ENCODE measurements at places on chromosomes 2 and 18.

- no peak for DNase-seq
Observed at GRCh38 chr2:121151311-121152109, 133.5 kb downstream of the TFCP2L1 start.

GRCh38 chr2:30230497-30231211, 680 bp upstream of the LBH start:
- DNase-seq, result no peak

DNA sequence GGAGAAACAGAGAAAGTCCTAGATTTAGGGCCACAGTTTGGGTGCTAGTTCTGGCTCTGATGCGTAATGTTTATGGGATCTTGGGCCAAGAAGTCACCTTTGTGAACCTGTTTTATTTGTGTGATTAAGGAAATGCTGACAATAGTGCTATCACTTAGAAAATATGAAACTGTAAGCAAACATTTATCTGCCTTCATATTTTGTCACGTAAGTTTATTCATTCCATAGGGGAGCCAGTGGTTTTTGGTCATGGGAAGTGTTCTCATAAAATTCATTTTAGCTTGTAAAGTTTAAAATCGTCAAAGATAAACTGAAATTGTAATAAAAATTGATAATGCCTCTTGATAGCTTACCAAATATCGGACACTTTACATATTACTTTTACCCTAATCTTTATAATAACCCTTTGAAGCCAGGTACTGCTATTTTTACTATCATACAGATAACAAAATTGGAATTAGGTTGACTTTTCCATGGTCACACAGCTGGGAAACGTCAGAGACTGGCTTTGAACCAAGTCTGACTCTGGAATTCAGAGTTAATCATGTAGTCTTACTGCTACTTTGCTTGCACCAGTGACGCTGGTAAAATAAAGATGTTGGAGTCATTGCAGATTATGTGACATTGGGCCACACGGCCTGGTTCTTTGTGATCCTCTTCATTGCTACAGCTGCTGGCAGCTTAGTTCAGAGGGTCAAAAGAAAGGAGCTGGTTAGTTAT, 99.7 kb downstream of the ICA1L start:
- no peak for DNase-seq

- peak; percentile 70 for DNase-seq
Observed at GRCh38 chr2:24972315-24972961, 683 bp upstream of the DNAJC27 start.

- no peak for DNase-seq
Observed at GRCh38 chr2:45648636-45649035, 2.8 kb upstream of the PRKCE start.

GRCh38 chr2:118430510-118431164, 342.4 kb downstream of the INSIG2 start:
- DNase-seq, result no peak

DNA sequence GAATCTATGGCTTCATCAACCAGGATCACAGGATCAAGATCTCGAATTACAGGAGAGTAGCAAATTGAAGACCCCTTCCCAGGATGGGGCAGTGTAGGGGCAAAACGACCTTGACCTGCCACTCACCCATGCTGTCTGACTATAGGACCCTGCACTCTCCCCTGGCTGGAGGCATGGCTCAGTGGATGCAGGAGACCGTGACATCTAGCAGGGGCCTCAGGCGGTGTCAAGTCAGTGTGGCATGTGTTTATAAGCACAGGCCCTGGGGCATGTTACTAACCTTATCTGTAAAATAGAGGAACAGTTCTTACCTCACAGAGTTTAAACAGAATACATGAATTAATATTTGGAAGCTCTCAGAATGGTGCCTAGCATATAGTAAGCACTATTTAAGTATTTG, 3.5 kb downstream of the HAAO start:
- no peak for DNase-seq

DNA sequence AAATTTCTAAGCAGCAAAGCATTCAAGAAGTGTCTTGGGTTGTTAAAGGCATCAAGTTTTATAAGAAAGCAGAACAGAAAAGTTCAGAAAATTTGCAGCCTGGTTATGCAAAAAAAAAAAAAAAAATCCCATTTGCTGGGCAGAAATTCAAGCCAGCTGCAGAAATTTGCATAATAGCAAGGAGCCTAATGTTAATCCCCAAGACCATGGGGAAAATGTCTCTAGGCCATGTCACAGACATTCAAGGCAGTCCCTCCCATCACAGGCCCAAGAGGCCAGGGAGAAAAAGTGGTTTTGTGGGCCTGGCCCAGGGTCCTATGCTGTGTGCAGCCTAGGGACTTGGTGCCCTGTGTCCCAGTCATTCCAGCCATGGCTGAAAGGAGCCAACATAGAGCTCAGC, 269.0 kb upstream of the SLC39A10 start:
- no peak for DNase-seq

DNA sequence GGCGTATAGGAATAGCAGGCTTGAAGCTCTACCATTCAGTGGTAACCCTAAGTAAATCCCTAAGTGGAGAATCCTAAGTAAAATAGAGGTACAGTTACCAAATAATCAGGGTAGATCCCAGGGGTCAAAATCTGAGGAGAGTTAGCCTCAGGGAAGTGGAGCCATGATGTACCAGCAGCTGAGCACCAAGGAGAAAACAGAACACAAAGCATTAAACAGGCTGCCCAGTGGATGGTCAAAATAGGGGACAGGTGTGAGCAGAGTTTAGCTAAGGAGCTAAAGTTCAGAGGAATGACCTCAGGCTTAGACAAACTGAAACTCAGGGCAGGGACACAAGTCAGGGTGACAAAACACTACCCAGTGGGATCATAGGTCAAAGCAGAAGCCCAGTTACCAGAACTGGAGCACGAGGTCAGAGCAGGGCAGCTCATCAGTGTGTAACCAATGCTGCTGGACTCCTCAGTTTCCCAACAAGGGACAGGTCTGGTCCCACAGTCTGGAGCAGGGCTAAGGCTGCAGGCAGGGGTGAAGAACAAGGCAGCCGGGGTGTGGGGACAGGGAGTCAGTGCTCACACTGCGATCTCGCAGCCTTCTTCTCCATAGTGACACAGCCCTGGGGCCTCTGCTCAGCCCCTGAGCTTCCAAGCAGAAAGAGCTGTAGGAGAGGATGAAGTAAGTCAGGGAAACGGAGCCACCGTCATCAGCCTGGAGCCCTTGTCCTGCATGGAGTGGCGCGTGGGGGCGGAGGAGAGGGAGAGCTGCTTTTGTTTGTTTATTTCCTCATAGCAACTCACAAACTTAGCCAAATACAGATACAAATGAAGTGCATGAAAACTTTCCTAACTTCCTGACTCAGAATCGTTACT, 264.0 kb downstream of the MREG start:
- DNase-seq, result no peak

DNA sequence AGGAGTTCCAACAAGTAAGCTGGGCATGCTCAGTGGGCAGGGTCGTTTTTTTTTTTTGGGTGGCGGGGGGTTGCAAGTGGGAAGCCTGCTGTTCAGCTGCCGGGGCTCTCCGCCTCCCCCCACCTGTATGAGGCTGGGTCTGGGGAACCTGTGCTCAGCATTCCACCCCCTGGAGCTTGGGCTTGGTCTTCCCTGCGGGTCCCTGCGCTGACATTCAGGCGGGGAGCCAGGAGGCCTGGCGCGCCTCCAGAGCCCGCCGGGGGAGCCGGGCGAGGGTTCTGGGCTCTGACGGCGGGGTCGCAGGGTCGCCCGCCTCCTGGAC, 822 bp upstream of the GPD2 start:
- DNase-seq, result no peak

- no peak for DNase-seq
Observed at GRCh38 chr2:113980946-113981345, 91.1 kb downstream of the ACTR3 start.

DNA sequence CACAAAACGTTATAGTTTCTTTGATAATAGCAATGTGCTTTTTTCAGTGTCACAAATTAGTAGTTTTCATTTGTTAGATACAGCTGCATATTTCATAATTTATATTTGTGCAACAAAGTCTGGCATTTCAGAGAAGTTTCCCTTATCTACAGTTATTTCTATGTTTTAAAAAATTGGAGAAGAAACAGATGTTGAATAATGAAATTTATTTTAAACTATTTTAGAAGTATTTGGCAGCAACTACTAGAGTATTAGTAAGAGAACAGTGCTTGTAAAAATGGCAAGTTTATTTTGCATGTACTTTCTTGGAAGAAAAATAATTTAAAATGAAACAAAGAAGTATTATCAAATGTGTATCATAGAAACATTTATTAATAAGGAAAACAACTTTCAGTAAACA, 68.6 kb upstream of the COL5A2 start:
- no peak for DNase-seq

GRCh38 chr2:31304816-31305215, 70.9 kb downstream of the EHD3 start:
- DNase-seq, result no peak

DNA sequence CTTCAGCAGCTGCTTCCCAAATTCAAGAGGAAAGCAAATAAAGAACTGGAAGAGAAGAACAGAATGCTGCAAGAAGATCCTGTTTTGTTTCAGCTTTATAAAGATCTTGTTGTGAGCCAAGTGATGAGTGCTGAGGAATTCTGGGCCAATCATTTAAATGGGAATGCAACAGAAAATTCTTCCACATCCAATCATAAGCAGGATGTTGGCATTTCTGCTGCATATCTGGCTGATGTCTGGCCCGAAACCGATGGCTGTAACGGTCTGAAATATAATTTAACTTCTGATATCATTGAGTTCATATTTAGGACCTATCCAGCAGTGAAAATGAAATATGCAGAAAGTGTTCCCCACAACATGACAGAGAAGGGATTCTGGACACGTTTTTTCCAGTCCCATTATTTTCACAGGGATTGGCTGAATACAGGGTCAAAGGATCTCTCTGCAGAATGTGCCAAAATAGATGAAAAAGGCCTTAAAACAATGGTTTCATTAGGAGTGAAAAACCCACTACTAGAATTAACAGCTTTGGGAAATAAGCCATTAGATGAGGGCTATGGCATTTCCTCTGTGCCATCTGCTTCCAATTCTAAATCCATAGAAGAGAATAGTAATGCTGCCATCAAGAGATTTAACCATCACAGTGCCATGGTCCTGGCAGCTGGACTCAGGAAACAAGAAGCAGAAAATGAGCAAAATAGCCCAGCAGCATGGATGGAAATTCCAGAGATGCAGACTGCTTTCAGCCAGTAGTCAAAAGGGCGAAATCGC, 175.6 kb downstream of the MC4R start:
- no peak for DNase-seq

GRCh38 chr2:11903085-11903606, 156.7 kb downstream of the LPIN1 start:
- DNase-seq, result no peak

DNA sequence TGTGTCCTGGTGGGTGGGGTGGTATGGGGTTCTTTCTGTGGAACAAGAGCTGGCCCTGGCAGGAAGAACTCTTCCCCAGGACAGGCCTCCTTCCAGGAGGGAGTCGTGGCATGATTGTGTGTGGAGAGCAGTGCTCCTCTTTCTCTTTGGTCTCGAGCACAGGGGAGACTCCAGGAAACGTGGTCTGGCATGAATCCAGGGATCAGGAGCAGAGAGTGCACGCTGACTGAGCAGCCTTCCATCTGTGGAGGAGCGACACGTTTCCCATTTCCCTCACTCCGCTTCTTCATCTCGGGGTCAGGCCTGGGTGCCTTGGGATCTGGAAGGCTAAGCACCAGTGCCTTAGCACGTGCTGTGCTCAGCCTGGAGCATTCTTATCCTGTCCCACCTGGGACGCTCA, 132.0 kb upstream of the HDAC4 start:
- no peak for DNase-seq

- no peak for DNase-seq
Observed at GRCh38 chr18:13454363-13455150, 236.0 kb downstream of the LDLRAD4 start.

DNA sequence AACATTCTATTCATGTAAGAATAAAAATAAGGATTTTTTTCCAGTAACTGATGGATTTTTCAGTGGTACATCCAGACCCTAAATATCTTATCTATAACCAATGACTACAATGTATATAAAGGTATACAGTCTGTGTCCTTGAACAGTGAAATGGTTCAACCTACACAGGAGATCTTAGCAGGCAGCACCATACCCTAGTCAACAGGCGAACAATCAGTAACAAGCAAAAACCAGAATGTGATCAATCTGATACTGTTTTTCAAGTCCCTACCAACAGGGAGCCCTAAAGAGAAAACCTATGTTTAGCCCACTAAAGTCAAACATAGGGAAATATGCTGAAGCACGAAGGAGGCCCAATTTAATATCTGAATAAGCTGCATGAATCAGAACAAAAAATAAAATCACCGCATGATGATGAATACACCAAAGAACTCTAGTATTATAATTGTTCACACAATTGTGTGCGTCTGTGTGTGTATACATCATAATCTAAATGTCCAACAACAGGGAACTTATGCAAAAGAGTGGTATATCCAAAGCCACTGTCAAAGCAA, 26.0 kb downstream of the PTPN2 start:
- DNase-seq, result no peak

- no peak for DNase-seq
Observed at GRCh38 chr2:188456114-188456909, 164.6 kb downstream of the GULP1 start.

GRCh38 chr2:83850071-83850725, 608.9 kb downstream of the SUCLG1 start:
- DNase-seq, result no peak

- no peak for DNase-seq
Observed at GRCh38 chr2:185006481-185006880, 408.2 kb downstream of the ZNF804A start.

DNA sequence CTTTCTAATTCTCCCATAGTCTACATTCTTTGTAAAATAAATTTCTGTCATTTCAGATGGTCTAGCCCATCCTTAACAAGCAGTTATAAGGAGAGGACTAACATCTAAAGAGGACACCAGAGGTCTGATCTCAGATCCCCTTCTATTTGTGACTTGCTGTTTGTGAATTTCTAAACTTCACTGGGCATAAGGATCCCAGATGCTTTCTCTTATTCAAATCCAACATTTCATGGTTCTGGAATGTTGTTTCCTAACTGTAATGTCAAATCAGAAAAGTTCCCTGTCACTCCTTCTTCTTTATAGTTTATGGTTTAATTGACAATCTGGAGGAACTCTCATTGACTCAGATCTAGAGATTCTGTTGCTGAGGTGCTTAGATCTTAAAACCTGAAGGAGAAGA, 430.2 kb downstream of the MEIS1 start:
- DNase-seq, result no peak

GRCh38 chr2:123073956-123074355, 951.1 kb upstream of the CNTNAP5 start:
- no peak for DNase-seq

GRCh38 chr2:189265696-189266320, 86.2 kb upstream of the COL5A2 start:
- no peak for DNase-seq

GRCh38 chr2:113283704-113284284, 5.1 kb upstream of the PAX8 start:
- DNase-seq, result no peak

DNA sequence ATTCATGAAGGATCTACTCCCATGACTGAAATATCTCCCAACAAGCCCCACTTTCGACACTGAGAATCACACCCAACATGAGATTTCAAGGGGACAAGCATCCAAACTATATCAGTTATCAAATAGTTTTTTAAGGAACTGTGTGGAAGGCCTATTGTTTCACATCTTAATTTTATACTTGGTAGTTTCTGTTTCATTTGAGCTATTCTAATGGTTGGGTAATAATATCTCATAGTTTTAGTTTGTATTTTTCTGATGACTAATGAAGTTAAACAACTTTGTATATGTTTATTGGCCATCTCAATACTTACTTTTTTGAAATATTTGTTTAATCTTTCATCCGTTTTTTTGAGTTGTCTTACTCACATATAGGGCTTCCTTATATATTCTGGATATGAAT, 135.0 kb downstream of the SCG2 start:
- DNase-seq, result no peak

- no peak for DNase-seq
Observed at GRCh38 chr2:31580321-31581117, at the start of gene SRD5A2. Gene SRD5A2 (minus strand): TSS chr2:31580938. CDS start chr2:31580900, 38 bp downstream.

- no peak for DNase-seq
Observed at GRCh38 chr2:41784496-41784895, 263.3 kb upstream of the PKDCC start.
